ENCODE measurements at places on chromosomes 16 and 17.

DNA sequence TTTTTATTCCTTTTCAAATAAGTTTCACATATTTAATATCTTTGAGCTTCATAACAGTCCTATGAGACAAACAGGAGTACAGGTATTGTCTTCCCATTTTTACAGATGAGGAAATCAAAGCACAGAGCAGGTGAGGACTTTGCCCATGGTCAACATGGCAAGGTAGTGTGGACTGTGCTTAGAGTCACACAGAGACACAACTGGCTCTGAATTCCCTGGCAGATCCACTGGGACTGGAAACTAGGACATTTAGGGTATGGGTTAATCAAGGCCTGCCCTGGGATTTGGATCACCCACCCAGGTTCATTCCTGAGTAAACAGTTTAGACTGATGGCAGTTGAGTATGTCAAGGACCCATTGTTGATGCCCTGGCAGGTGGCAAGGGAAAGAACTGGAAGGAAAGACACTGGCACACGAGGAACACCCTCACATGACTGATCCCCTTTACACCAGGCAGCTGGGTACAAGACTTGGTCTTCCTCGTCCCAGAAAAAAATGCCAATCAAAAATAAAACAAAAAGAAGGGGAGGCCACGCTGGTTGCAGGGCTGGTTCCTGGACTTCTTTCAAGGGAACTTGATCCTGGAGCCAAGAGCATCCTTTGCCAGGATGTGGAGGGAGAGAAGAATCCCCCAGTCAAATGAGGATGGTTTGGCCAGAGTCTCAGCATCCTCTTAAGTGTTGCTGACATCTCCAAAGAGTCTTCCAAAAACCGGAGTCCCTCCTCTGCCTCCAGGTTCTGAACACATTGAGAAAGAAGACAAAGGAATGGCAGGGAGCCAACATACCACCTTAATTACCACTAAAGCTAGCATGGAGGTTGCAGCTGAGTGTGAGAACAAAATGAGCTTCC lies 34.9 kb downstream of the CHD9 start:
- DNase-seq = no peak

DNA sequence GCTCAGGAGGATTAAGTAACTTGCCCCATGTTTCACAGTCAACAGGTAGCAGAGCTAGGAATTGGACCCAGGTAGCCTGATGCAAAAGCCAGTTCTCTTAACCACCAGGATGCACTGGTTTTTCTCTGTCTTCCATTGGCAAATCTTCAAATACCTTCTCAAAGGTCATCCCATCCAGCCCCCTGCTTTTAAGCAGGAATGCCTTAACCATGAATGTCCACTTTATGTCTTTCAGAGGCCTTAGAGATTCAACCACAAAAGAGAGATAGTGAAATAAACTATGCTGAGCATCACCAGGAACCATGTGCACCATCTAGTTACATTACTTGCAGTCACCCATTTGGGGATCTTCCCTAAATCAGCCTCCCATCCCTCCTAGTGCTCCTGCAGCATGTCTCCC lies 94.3 kb downstream of the C17orf67 start:
- DNase-seq = no peak

- DNase-seq = peak; percentile 23
Measured at GRCh38 chr17:37743875-37744632, 805 bp downstream of the HNF1B start.

GRCh38 chr16:79293836-79294460 lies 306.6 kb downstream of the MAF start:
- DNase-seq = no peak

DNA sequence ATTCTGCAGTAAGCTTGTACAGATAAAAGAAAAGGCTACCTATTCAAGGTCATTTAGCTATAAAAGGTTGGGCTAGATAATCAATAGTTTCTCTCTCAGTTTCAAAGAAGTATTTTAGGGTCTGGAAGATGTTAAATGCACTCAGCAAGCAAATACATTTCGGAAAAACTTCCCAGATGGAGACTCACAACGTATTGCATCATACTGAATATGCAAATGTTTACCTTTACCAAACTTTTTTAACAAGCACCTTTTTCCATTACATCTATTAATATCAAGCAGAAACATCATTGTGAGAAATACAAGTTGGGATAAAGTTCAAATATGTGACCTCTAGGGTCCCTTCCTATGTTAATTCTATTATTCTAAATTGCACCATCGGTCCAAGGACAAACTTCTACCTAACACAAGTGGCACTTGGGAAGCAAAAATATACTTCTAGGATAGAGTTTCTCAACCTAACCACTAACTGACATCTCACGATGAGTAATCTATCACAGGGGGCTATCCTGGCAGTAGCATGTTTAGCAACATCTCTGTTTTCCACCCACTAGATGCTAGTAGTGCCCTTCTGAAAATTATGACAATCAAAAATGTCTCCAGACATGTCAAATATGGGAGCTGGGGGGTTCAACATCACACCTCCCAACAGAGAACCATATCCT lies 14.5 kb downstream of the KANSL1 start:
- no peak for DNase-seq

GRCh38 chr17:49913226-49914095 lies 55.5 kb upstream of the DLX4 start:
- DNase-seq = no peak

DNA sequence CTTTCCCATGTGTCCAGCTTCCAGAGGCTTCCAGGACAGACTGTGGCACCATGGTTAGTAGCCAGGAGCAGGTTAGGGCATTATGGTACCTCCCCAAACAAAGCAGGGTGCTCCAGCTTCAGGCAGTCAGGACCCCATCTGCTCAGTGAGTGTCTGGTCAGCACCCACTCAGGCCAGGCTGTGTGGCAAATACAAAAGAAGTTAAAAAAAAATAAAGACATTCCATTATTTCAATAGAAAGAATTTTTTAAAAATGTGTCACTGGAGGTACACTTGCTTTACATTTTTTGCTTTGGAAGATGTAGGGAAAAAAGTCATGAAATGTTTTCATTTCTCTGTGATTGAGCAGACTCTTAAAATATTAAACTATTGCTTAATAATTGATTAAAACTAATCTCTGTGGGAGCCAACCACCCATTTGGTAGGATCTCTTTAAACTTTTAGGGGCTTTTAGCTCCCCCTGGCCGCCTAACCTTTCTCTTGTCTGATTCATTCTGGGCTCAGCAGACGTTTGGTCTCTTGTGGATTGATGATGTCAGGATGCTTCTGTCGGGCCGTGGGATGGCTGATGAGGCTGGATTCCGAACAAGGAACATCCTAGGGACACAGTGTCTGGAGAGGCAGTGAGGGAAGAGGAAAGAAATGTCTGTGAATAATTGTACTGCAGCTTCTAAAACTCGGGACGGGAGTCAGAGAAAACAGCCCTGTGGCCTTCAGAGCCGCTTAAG lies 28.4 kb upstream of the NPTX1 start:
- DNase-seq = no peak

- peak; percentile 62 for DNase-seq
Measured at GRCh38 chr17:11589716-11590115, 8.6 kb upstream of the DNAH9 start.

DNA sequence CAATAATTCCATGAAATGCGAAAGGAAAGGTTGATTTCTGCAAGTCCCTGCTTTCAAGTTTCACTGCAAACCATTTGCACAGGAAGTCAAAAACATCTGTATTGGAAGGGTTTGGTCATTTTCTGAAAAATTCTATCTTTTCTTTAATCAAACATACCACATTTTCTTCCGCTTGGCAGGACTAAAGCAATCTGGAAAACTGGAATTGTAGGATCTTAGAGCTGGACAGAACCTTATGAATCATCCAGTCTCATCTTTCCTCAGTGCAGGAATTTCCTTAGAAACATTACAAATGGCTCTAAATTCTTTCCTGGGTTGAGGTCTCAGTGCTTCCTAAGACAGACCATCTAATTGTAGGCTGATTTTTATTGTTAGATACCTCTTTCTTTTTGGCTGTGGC lies 111.5 kb upstream of the ELAC2 start:
- no peak for DNase-seq

- no peak for DNase-seq
Measured at GRCh38 chr16:3836641-3837040, 43.9 kb downstream of the CREBBP start.

GRCh38 chr17:17151962-17152361 lies 54.2 kb downstream of the PLD6 start:
- DNase-seq = no peak

DNA sequence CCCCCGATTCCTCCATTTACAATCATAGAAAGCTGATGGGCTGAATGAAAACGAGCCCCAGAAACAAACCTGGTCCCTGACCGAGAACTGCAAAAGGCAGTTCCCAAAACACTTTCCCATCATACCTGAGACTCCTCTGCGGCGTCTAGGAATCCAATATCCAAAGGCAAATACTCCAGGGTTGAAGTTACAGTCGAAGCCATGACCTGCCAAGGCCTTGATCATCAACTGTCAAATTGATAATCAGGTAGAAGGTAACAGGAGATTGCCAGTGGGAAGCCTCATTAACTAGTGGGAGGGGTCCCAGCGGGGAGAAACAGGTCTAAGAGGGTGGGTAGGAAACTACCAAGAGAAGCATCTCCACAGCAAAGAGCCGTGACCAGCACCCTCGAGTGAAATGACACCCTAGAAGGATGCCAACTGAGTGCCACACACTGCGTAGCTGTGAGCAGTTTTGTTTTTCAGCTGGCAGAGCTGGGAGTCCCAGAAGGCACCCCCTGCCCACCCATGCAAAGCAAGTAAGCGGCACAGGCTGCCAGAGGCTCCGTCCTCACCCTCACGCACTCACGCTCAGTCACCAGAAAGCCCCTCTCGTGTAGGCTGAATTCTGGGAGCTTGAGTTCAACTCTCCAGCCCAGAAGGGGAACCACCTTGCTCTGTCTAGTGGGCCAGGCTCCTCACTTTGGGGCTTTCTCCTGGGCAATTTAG lies 146.1 kb downstream of the GAS7 start:
- peak; percentile 38 for DNase-seq

GRCh38 chr17:17609121-17609520 lies 17.6 kb upstream of the PEMT start:
- no peak for DNase-seq

DNA sequence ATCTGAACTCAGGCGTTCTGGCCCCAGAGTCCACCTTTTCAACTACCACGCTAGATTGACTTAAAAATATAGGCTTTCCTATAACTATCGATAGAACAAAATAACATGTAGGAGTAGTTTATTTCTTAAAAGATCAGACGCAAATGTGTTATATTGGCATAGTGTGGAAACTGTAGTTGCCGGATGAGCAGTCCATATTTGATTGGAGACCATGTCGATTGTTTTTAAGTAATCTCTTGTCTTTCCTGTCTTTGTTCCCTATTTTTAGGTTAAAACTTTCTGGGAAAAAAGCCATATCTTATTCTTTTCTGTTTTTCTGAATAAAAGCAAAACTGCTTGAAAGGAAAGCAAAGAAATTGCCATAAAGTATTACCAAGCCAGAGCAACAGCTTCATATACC lies 53.1 kb downstream of the GAN start:
- no peak for DNase-seq

GRCh38 chr16:65120831-65121721 lies 787 bp downstream of the CDH11 start:
- DNase-seq = no peak

DNA sequence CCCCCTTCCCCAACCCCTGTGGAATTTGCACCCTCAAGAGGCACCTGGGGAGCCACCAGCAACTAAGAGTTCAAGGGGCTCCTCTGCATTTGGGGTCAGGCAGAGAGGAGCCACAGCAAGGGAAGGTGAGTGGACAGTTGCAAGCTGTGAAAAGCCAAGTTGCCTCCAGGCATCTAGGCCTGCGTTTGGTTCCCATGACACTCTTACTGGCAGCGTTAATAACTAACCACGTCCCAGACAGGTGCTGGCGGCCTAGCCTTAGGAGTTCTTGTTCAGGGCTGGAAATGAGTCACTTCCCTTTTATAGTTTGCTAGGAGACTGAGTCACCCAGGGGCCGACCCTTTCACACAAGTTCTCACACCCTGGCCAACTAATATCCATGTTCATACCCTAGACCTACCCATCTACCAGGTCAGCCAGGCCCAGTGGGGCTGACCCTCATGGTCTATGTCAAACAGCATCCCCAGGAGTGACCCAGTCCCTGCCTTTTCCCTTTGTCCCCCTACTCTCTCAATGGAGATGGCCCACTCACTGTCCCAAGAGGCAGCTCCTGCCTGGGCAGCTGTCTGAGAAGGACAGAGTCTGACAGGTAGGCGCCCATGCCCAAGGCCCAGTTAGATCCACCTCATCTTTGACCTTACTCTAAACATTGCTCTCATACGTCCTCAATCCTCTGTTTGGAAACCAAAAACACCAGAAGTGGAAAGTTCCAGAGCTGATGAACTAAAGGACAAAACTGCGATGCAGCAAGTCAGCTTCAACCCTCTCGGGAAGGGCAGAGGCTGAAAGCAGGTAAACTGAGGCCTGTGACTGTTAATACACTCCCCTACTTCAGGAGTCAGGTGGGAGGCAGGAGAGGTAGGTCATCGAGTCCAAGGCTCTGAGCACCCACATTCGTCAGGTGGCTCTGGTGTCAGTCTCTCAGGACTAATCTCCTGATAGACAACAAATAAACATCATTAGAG lies 300.6 kb downstream of the SOX9 start:
- peak; percentile 67 for DNase-seq

GRCh38 chr17:65053354-65053881 lies 3.1 kb downstream of the GNA13 start:
- no peak for DNase-seq

Data from renal pelvis (tissue), 12 donors.